ENCODE measurements at places on chromosomes 1 and 21.

DNA sequence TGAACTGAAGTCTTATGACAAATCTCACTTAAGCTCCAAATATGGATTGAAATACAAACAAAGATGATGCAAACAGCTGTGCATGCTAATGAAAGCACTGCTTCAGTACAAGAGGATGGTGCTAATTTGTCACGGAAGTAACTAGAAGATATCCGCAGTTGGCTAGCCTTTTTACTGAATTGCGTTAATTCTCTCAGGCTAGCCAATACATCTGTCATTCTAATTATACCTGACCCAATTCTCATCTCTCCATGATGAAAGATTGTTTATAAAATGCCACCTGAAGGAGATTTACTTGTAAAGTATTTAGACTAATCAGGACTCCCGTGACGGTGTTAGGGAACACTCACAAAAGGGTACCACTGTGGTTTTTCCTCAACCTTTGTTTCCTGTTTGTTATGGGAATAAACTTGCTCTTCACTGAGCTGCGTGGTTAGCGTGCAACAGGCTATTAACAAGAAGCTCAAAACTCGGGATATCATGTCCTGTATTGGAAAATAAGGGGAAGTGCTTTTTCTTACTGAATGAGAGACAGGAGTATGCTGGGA lies 162.5 kb downstream of the APP start:
- no peak for DNase-seq

DNA sequence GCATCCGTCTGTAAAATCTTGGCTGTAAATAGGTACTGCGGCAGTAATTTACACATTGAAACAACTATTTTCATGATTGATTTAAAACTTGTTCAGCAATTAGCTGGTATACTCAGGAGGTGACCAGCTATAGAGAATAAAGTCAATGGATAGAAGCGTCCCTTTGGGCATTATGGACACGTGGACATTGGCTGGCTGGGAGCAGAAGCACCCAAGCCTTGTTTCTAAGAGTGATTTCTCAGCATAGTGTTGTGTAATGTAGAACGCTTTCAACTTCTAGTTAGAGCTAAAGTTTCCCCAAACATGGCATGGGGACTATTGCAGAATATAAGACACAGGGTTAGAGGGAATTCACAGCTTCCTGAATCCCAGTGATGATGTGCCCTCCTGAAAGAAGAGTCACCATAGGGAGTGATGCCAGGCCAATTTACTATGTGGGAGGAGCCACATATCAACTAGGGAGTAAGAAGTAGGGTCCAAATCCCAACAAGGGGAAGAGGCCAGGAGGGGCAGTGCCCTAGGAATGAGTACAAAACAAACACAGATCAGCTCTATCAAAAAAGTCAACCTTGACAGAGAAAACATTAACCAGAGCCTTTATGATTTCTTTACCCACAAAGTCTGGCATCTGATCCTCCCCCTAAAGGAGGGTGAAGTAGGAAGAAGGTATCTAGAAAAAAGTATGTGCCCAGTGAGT lies 92.7 kb downstream of the SUSD4 start:
- DNase-seq: no peak

DNA sequence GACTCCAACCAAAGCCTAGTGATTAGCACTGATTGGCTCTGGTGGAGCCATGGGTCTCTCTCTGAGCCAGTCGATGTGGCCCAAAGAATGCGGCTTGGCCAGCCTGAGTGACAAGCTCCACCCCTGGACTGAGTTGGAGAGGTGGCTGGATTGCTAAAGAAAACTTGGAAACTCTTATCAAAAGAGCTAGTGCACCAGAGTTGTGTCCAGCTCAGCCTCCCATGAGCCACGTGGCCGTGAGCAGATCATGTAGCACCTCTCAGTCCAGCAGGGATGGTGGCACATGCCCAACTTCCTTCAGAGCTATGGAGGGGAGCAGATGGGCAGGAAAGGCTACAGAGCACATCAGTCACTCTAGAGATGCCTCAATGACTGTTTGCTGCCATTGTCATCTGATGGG lies 142.8 kb upstream of the VAMP3 start:
- DNase-seq: no peak

DNA sequence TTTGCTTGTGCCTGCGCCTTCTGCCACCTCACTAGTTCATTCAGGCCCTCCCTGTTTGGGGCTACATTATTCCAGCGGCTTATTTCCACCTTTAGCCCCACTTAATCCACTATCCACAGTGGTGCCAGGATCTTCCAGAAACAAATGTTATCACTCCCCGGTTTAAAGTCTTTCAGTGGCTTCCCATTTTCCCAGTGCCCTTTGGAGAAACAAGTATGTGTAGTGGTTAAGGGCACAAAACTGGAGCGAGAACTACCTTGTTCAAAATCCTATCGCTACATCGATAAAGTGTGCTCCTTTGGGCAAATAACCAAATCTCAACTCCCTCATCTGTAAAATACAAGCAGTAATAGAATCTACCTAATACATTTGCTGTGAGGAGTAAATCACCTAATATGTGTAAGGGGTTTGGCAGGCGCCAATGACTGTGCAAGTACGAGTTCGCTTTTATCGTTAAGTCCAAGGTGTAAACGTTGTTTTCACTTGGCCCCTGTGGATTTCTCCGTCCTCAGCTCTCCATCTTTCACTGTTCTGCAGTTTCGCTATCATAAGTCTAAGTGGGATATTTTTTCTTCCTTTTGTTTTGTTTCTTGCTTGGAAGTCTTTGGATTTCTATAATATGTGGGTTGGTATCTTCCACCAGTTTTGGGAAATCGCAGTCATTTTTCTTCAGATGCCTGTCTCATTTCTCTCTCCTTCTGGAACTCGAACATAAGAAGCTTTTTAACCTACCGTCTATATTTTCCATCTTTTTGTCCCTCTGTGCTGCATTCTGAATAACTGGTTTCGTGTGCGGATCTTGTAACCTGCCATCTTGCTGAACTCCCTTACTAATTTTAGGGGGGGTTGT lies 844 bp upstream of the MEAF6 start:
- no peak for DNase-seq

- DNase-seq: no peak
Observed at GRCh38 chr1:89873770-89874169, 52.9 kb downstream of the LRRC8D start.

DNA sequence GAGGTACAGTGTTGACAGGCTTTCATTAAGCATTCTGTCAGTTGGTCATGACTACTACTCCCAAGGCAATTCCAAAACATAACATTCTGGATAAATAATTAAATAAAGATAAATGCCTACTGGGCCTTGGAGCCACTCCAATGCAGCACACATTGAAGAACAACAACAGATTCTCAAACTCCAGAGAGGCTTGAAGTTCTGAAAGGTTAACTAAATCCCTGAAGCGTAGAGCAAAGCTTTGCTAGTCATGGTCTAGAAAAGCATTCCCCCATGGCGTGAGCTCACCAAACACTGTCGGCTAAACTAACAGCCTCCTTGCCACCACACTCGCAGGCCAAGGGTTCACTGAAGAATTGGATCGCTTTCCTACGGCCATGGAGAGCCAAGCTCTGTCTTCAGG lies 268.0 kb downstream of the ATG4C start:
- no peak for DNase-seq

GRCh38 chr1:234608025-234608910 lies 1.7 kb downstream of the IRF2BP2 start:
- DNase-seq: peak; percentile 48

DNA sequence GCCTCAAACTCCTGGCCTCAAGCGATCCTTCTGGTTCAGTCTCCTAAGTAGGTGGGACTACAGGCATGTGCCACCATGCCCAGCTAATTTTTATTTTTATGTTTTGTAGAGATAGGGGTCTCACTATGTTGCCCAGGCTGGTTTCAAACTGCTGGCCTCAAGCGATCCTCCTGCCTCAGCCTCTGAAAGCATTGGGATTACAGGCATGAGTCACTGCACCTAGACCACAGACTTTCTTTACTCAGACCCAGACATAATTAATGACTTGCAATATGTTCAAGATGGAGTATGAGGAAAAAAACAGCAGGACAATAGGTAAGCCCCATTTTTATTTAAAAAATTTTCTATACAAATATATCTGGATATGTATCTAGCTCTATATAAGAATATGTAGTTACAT lies 13.2 kb downstream of the KANK4 start:
- no peak for DNase-seq

DNA sequence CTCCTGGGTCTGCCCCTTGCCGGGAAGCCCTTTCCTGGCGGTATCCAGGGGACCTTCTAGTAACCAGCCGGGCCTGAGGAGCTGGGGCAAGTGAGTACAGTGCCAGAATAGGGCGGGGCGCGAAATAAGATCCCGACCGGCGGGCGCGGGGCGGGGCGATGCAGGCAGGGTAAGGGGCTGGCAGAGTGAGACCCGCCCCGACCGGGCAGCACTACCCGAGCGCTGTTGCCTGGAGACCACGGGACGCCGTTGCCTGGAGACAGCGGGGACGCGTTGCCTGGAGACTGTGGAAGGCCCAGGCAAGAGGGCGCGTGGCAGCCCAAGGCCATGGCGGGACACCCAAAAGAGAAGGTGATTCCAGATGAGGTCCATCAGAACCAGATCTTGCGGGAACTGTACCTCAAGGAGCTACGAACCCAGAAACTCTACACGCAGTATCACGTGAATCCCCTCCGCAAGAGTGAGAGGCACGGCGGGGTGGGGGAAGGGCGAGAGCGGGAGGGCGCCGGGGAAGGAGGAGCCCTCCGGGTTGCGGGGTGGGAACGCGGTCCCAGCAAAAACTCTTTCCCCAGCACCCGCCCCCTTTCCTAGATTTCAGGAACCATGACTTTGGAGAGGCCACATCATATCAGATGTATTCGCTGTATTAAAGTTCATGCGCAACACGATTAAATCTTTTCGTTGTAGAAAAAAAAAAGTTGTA lies 24.3 kb downstream of the EBNA1BP2 start:
- peak; percentile 46 for DNase-seq

DNA sequence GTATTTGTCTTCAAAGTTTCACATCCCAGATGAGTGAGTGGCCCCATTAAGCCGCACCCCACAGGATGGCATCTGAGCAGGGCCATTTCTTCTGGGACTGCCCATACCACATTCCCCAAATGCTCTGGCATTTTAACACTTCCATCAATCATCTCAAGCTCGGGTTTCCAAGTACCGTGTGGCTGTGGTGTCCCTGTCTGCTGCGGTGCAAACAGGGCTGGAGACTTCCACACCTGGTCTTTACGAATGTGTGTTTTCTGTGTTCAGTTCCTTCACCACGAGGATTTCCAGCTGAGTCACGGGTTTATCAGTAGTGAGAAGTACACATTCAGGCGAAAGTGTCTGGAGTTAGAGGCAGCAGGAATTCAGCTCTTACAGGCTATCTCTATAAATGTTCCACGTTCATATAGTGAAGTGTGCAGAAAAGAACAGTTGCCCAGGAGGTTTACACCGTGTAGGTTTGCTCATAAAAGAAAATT lies 195.2 kb downstream of the RHOU start:
- no peak for DNase-seq

GRCh38 chr21:46155514-46156377 lies at the start of gene FTCD:
Gene FTCD, minus strand, starts transcription at chr21:46155579. Its CDS starts 56 bp downstream, at chr21:46155523.
- no peak for DNase-seq

- no peak for DNase-seq
Observed at GRCh38 chr1:177779166-177779965, 190.5 kb downstream of the SEC16B start.

DNA sequence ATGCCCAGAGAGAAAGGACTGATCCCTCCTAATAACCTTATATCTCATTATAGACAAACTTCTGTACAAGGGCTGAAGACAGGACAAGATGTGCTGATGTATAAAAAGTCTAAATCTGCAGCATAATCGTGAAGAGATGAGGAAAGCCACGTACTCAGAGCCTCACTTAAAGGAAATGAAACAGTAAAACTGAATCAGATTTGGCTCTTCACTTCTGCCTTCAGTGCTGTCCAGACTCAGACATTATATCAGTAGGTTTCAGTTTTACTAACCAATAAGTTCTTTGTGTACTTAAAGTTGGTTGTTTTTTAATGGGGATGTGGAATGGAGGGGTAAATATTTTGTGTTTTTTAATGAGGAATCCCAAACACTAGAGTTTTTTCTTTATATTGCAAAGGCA lies 45.3 kb upstream of the RGS1 start:
- no peak for DNase-seq

- DNase-seq: no peak
Observed at GRCh38 chr1:68307378-68307787, 75.1 kb upstream of the WLS start.

GRCh38 chr1:22626237-22627157 lies 9.9 kb upstream of the C1QA start:
- no peak for DNase-seq

DNA sequence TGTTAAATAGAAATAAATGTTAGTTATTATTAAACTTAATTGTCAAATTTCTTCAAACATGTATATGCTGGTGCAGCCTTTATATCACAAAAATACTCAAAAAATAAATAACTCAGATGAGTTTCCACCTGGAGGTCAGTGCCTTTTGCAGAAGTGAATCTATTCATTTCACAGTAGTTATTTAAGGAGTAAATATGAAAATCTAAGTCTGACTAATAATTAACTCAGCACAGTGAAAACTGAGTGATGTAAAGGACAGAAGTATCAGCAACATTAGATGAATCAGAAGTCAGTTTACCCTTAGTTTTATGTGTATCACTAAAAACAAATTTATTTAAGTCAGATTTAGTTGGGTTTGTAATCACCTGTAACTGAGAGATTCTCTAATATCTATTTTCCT lies 2135.4 kb downstream of the MRPL39 start:
- no peak for DNase-seq
